CD4-positive, alpha-beta memory T cell (primary cell): ENCODE measurements at places on chromosomes 11 and 22. TPM values are rescaled to one million over a fixed set of nuclear protein-coding genes. Genes with fewer than 3 reads are reported as not detected.

Gene NAT10
- 81.5 TPM for total RNA-seq

Gene SELENOM
- 68.6 TPM for total RNA-seq

Gene MPZL2
- 3.7 TPM for total RNA-seq

Gene P2RY6
- total RNA-seq: 0.61 TPM

Gene VSIG2
- 0.55 TPM for total RNA-seq

Gene OLFML1
- not detected for total RNA-seq

Gene LMO2
- total RNA-seq: 0.58 TPM

Gene SCN2B
- not detected for total RNA-seq

Gene GNAZ
- 0.36 TPM for total RNA-seq

DNA sequence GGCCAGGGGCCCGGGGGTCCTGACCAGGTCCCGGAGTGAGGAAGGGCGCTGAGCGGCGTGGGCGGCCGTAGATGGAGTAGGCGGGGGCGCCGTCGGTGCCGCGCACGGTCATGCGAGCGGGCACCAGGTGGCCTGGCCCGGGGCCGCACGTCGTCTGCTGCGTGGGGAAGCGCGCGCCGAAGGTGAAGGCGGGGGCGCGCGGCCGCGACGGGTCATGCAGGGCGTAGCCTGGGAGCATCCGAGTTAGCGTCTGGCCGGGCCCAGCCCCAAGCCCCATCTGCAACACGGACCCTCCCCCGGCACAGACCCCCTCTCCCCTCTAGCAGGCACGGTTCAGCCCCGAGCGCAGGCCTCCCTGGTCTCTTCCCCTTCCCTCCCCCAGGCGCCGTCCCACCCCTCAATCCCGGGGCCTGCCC is 1.7 kb upstream of the TYMP start:
- H3K4me3 ChIP-seq: peak overlapping the region; percentile 94
- no peaks in the 10 kb centered on the region for H3K27me3 ChIP-seq
- no peaks in the 10 kb centered on the region for H3K36me3 ChIP-seq
- DNase-seq: peak; percentile 66
- H3K4me1 ChIP-seq: peaks cover 52% of the 10 kb centered on the region

GRCh38 chr11:45929486-45930030 is 7.1 kb downstream of the LARGE2 start:
- peaks cover 14% of the 10 kb centered on the region for H3K36me3 ChIP-seq
- DNase-seq: no peak
- peak overlapping the region; percentile 41 for H3K27ac ChIP-seq

- no peaks in the 10 kb centered on the region for H3K36me3 ChIP-seq
- H3K27me3 ChIP-seq: no peaks in the 10 kb centered on the region
- H3K4me3 ChIP-seq: no peak overlapping the region
- no peak overlapping the region for H3K27ac ChIP-seq
- no peak for DNase-seq
These were observed 116.7 kb downstream of the KCNQ1OT1 start for GRCh38 chr11:2582946-2583604.

DNA sequence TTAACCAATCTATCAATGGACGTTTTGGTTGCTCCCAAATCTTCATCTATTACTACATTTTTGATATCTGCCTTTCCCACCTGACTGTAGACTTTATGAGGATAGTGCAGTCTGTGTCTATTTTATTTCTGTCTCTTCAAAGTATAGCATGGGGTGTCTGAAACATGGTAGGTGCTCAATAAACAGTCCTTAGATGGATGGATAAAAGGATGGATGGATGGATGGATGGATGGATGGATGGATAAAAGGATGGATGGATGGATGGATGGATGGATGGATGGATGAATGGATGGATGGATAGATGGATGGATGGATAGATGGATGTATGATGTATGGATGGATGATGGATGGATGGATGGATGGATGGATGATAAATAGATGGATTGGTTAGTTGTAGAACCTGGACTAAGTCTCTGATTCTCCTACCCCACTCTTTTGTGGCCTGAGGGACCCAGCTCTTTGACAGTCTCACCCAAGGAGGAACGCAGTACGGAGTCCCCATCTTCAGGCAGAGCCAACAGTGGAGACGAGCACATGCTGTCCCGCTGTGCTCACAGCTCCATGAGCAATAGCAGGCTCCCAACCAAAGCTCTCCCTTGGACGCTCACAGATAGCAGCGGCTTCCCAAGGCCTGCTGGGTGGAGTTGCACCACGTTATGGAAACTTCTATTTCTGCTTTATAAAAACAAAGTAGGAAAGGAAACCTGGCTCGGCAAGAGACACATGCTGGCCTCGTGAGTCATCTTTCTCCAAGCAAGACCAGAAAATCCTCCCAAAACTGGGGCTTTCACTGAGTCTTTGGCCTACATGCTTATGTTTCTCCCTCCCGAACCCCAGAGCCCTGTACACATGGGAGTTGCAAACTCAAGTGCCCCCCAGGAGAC is 448.0 kb downstream of the MIAT start:
- no peak overlapping the region for H3K27ac ChIP-seq
- H3K27me3 ChIP-seq: no peaks in the 10 kb centered on the region
- no peak overlapping the region for H3K4me3 ChIP-seq
- DNase-seq: no peak
- no peaks in the 10 kb centered on the region for H3K4me1 ChIP-seq

DNA sequence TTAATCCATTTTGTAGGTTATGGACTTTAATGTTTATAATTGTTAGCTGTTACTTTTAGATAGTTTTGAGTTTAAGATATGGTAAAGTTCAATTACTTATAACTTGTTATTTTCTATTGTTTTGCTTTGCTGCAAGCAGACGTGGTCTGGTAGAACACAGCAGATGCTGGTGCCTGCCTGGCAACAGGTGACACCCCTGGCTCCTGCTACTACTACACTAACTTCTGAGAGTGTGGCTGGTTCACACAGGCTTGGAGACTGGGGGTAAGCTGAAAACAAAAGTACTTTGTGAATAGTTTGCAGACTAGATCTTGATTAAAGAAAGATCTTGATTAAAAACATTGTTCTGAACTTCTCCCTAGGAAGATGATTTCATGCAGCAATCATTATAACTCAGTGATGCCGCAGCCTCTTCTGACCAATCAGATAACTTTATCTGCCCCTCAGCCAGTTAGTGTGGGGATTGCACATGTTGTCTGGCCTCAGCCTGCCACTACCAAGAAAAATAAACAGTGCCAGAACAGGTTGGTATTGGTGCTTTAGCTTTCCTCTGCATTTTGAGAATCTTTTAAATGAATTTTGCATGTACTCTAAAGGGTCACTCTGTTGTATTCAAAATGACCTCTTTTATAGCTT is 90.4 kb downstream of the HIPK3 start:
- H3K4me3 ChIP-seq: no peak overlapping the region
- H3K4me1 ChIP-seq: no peaks in the 10 kb centered on the region
- no peak overlapping the region for H3K27ac ChIP-seq
- DNase-seq: no peak
- H3K27me3 ChIP-seq: no peaks in the 10 kb centered on the region
- peaks cover 52% of the 10 kb centered on the region for H3K36me3 ChIP-seq

GRCh38 chr11:36333897-36334296 is 37.8 kb downstream of the PRR5L start:
- H3K4me1 ChIP-seq: no peaks in the 10 kb centered on the region
- no peak overlapping the region for H3K27ac ChIP-seq
- no peak for DNase-seq

- H3K36me3 ChIP-seq: no peaks in the 10 kb centered on the region
- DNase-seq: no peak
- H3K4me3 ChIP-seq: no peak overlapping the region
- peaks cover 6% of the 10 kb centered on the region for H3K4me1 ChIP-seq
These were observed 14.9 kb upstream of the MIEF1 start for GRCh38 chr22:39486951-39487825.

- no peak overlapping the region for H3K27ac ChIP-seq
- no peaks in the 10 kb centered on the region for H3K27me3 ChIP-seq
- H3K4me1 ChIP-seq: no peaks in the 10 kb centered on the region
- no peak for DNase-seq
- peaks cover 8% of the 10 kb centered on the region for H3K36me3 ChIP-seq
These were observed 9.8 kb downstream of the MCAT start for GRCh38 chr22:43133401-43133800.

DNA sequence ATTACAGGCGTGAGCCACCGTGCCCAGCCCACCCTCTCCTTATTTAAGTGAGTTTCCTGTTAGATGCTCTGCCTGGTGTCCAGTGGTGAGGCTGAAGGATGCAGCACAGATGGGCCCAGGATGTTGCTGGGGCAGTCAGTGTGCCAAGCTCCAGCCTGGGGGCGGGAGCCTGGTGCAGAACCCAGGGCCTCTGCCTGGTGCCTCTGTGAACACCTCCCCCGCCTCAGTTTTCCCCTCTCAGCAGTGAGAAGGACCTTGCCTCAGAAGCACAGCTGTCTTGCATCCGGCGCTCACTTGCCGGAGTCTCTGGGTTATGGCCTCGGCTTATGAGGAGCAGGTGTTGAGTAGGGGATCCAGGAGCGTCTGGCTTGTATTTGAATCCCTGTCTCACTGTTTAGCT is 116.2 kb downstream of the KIAA1671 start:
- no peak overlapping the region for H3K4me3 ChIP-seq
- no peak for DNase-seq
- H3K4me1 ChIP-seq: peaks cover 75% of the 10 kb centered on the region
- no peaks in the 10 kb centered on the region for H3K27me3 ChIP-seq

- H3K36me3 ChIP-seq: peaks cover 11% of the 10 kb centered on the region
- H3K27ac ChIP-seq: no peak overlapping the region
- no peak for DNase-seq
- H3K27me3 ChIP-seq: no peaks in the 10 kb centered on the region
These were observed 56.9 kb downstream of the PANX1 start for GRCh38 chr11:94185416-94186084.

GRCh38 chr11:107157809-107158187 is 139.5 kb upstream of the GUCY1A2 start:
- no peaks in the 10 kb centered on the region for H3K27me3 ChIP-seq
- no peak for DNase-seq
- no peak overlapping the region for H3K4me3 ChIP-seq
- H3K4me1 ChIP-seq: no peaks in the 10 kb centered on the region
